Cortex of kidney (tissue), 1 donor: ENCODE measurements at places on chromosomes 7 and 10.

DNA sequence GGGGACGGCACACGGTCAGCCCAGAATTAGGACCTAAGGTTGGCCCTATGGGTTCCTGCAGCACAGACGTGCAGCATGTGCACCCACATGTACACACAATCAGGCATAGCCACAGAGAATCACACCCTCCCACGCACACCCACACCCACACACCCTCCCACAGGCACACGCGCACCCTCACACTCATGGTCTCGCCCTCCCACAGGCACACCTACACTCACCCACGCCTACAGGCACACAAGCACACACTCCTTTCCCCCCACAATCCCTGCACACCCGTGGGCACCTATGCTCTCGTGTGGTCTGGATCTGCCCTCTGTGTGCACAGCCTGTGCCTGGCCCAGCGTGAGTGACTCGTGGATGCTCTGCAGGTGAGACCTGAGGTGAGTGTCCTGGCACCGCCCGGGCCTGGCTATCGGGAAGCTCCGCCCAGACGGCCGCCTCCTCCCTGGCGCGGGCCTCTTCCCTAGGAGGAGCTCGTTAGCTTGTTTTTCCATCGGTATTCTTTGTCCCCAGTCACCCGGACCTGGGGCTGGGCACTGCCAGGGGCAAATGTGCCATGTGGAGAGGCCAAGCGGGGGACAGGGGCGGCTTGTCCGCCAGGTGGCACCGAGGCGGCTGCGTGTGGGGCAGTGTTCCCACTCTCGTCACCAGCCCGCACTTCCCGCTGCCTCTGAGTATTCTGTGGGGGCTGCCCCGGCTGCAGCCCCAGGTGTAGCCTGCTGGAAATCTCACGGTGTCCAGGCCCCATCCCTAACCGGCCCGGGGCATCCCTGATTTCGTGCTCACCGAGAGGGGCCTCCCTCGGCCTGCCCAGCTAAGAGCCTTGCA is 110.2 kb upstream of the FAM20C start:
- DNase-seq, result no peak

GRCh38 chr7:131188367-131189339 is 139.0 kb upstream of the MKLN1 start:
- DNase-seq, result no peak

- DNase-seq, result no peak
Measured at GRCh38 chr10:93287775-93288174, 194.4 kb downstream of the MYOF start.

DNA sequence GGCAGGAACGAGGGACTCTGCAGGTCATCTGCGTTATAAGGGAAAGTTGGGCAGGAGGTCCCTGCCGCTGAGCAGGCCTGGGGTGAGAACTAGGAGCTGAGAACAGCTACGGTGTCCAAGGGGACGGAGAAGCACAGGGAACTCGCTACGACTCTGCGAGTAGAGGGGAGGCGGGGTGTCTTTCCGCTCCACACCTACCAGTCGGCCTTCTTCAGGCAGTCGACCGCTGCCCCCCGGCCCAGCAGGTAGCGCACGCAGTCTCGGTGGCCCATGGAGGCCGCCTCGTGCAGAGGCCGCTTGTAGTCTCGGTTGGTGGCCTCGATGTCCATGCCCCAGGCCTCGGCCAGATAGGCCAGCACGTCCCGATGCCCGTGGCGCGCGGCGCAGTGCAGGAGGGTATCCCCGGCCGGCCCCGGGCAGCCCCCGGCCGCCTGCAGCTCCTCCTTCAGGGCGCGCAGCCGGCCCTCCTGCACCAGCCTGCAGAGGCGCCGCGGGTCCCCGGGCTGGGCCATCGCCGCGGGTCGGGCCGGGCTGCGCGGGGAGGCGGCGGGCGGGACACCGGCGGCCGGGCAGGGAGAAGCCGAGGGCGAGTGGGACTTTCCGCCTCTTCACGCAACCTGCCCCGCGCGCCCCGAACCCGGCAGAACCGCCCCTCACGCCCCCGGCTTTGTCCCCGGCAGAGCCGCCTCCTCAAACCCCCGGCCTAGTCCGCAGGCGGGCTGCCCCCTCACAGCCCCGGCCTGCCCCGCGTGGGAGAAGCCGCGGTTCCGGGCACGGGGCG is 660 bp downstream of the ANKRD16 start:
- no peak for DNase-seq

GRCh38 chr7:111018960-111019736 is 71.8 kb upstream of the LRRN3 start:
- no peak for DNase-seq
